NCI-H524 (cell line): ENCODE measurements at places on chromosomes 2 and 18.
A peak's percentile ranks its signal among the peaks of the same experiment; 100 is the strongest.

DNA sequence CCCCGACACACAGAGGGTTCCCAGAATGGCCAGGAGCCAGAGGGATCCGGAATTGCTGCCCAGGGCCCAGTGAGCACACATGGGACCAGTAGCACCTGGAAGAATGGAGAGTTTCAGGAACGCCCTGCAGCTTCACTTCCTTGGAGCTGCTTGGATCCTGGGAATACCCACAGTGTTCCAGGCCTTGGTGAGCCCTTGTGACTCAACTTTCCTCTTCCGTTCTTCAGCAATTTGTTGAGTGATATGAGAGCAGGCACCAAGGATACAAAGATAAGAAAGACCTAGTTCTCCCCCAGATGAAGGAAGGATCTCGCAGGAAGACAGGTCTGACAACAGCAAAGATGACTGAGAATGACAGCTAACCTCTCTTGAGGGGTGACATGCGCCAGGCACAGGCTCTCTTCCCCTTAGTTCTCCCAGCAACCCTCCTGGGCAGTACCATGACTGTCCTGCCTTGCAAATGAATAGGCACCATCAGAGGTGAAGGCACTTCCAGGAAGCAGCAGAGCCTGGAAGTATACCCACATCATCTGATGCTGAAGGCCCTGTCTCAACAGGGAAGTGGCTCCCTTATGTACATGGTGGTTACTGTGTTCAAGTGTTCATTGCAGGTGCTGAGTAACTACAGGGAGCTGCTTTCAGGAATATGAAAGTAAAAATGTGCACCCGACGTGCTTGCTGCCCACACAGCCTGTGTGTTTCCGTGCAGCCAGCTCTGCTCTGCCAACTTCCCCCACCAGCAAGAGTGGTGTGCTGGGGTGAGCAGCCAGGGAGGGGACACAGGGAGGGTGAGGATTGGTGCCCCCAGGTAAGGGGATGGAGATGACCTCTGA lies 116.2 kb downstream of the STPG4 start:
- DNase-seq, result no peak

- no peak for DNase-seq
These were observed 46.8 kb downstream of the GFPT1 start for GRCh38 chr2:69340101-69340775.

DNA sequence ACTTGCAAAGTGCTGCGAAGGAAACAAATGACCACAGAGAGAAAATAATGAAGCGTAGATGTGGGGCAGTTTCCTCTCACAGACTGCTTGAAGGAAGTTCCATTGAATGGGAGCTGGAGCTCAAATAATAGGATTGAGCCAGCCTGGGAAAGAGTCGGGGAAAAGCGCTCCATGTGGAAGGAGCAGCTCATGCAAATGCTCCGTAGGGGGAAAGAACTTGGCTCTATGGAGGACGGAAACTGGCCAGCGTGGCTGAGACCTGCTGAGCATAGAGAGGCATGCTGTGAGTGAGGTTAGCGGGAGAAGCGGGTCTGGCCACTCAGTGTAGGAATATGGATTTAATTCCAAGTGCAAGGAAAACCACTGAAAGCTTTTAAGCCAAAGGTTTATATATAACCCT lies 28.6 kb upstream of the VIT start:
- DNase-seq, result no peak

GRCh38 chr2:7089898-7090510 lies 172.8 kb downstream of the RNF144A start:
- no peak for DNase-seq

GRCh38 chr18:9428862-9429661 lies 46.3 kb upstream of the RALBP1 start:
- DNase-seq, result no peak

- no peak for DNase-seq
These were observed 44.9 kb upstream of the ORC2 start for GRCh38 chr2:201008296-201008829.

GRCh38 chr2:130911996-130912395 lies 75.3 kb downstream of the ARHGEF4 start:
- DNase-seq, result no peak

GRCh38 chr18:1891641-1892040 lies 679.7 kb downstream of the METTL4 start:
- no peak for DNase-seq

DNA sequence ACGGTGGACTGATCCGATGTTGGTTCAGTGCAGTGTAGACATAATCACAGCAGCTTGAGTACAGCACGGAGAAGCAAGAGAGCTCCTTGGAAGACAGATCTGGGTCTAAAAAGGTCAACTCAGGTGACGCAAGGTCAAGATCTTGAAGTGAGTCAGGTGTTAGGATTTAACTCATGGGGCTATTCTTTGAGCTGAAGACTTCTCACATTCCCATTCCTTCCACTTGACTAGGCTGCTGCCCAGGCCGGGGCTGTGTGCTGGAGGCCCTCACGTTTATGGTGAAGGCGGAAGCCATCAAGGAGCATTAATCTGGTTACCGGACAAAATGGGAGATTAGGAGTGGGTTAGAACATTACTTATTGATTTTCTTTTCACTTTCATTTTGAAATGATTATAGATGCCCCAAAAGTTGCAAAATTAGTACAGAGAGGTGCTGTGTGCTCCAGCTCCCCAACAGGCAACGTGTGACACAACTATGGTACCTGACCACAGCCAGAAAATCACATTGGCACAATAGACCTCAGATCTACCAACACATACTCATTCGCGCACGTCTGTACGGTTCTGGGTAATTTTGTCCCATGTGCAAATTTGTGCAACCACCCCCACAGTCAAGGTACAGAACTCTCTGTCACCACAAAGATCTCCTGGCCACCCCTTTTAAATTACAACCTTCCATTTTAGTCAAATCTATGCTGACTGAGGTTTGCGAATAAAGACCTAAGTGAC lies 77.6 kb upstream of the SEC11C start:
- no peak for DNase-seq

- DNase-seq, result no peak
These were observed 58.4 kb downstream of the ITGB1BP1 start for GRCh38 chr2:9364791-9365497.

DNA sequence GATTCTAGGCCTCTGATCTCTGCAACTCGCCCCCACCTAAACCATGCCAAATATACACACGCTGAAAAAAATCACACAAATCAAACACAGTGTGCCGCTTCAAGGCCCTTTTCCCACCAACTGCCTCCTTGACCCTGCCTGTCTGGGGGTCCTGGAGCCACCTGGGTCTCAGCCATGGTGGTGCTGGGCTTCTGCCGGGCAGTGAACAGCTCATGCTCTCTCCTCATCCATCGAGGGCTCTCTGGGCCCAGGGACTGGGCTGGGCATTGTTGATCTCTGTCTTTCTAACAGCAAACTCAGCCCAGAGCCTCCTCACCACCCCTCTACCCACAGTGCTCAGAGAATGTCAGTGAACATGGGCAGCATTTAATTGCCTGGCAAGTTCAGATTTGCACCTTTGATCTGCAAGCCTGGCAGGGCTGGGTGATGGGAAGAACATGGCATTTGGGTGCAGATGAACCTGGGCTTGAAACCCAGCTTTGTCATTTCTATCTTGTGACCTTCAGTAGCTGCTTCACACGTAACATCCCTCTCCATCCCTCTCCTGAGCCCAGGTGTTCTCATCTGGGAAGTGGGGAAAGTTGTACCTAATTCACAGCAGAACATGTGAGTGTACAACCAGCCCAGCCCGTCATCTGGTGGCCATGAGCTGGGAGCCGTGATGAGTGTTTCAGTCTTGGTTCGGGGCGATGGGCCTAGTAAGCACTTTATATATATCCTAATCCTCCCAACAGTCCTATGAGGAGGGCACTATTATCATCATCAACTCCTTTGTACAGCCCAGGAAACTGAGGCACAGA lies 46.1 kb downstream of the SDC1 start:
- DNase-seq, result no peak

DNA sequence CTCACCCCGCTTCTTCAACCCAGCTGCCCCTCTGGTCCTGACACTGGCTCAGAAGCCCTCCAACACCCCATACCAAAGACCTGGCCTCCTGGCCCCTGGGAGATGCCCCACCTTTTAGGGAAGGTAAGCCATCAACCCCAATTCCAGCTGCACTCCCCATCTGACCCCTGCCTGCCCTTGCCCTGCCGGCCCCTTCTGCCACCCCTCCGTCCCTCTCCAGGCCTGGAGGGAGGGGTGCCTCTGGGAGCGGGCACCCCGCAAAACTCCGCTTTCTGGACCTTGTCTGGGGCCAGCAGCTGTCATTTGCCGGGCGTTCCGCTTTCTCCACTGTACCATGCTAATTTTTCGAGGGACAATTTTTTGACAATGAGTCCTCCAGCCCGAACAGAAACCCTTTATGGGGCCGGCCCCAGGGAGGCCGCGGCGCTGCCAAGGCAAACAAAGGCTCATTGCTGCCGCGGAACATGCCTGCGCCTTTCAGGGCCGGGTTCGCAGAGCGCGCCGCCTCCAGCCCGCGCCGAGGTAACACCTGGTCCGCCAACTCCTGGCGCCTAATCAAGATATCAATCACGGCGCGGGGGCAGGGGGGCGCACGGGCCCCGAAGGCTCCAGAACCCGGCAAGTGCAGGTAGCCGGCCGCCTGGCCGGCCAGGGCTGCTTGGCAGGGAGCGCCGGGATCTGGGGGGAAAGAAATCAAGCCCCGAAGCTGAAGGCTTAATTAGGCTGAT lies 96.0 kb downstream of the INHBB start:
- peak; percentile 7 for DNase-seq

DNA sequence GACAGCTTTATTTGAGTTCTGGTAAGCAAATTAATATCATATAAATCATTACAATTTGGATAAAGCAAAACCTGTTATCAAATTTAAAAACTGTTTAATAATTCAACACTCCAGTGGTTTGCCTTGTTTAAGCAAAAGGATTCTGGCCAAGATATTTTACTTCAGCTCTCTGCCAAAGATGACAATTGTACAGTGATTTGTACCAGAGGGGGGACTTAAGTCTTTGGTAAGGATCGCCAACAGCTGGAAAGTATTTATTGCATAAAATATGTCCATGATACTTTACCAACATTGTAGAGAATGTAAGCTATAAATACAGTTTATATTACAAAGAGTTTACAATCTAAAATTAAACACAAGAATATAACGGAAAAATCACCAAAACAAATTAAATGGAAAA lies 13.8 kb downstream of the PREPL start:
- no peak for DNase-seq

DNA sequence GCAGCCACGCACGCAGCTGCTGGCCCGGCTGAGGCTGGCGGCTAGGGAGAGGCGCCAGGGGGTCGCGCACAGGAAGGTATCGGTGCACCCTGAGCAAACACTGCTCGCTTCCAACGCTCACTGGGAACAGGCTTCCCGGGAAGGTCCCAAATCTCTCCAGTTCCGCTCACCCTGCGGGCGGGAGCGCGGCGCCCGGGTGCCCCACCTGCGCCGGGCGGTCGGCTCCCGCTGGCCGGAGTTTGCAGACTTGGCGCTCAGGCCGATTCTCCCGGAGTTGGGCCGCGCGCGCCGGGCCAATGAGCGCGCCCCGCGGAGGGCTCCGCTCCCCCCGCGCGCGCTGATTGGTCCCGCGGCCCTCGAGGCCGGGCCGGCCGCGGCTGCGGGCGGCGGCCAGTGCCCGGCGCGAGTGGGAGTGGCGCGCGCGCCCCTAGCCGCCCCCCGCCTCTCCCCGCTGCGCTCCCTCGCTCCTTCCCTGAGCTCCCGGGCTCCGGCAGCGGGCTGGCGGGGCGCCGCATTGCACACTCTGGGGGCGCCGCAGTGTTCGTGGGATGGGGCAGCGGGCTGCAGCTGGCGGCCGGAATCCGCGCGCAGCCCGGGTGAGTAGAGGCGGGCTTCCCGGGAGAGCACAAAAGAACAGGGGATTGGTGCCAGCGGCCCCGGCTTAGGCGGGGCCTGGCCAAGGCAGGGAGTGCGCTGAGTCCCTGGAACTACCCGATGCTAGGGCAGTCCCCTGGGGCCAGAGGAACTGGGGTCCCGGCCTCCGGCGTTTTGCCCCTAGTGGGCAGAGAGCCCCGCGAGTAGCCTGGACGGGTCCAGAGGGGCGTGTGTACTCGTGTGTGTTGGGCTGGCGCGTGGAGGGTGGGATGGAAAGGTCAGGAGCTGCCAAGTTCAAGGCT lies at the start of gene LYPD6:
Gene LYPD6, plus strand, starts transcription at position 461 of the 896 bp plus-strand sequence. CDS start 107,122 bp downstream, outside the sequence.
- DNase-seq, result peak; percentile 78

- DNase-seq, result no peak
These were observed 284.1 kb downstream of the TRIB2 start for GRCh38 chr2:13000664-13001363.

DNA sequence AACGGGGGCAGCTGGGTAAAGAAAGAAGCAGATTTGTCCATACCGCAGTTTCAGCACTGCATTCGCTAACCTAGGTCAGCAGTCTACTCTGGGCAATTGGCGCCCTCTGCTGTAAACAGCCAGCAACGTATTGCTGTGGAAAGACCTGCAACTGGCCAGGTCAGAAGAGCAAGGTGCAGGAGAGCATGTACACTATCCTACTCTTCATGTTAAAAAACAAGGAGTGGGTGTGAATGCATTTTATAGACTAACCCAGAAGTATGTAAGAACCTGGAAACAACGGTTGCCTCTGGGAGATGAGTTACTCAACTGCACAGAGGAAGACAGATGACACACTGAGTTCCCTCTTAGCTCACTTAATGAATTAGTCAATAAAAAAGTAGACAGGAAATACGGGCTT lies 6.2 kb downstream of the MRPS5 start:
- DNase-seq, result peak; percentile 23

DNA sequence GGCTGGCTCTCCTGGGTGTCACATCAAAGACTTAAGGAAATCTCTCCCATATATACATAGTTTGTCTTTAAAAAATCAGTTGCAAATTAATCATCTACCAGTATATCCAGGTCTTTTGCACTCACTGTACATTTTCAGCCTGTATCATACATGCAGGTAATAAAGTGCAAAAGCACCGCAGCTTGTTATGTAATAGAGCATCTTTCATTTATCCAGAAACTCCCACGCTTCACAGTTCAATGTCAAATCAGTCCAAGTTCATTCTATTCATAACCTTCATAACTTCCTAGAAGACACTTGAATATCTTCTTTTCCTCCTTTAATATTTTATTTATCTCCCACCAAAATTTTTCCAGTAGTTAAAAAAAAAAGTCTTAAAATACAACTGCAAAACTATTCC lies 89.6 kb upstream of the KCTD1 start:
- no peak for DNase-seq

DNA sequence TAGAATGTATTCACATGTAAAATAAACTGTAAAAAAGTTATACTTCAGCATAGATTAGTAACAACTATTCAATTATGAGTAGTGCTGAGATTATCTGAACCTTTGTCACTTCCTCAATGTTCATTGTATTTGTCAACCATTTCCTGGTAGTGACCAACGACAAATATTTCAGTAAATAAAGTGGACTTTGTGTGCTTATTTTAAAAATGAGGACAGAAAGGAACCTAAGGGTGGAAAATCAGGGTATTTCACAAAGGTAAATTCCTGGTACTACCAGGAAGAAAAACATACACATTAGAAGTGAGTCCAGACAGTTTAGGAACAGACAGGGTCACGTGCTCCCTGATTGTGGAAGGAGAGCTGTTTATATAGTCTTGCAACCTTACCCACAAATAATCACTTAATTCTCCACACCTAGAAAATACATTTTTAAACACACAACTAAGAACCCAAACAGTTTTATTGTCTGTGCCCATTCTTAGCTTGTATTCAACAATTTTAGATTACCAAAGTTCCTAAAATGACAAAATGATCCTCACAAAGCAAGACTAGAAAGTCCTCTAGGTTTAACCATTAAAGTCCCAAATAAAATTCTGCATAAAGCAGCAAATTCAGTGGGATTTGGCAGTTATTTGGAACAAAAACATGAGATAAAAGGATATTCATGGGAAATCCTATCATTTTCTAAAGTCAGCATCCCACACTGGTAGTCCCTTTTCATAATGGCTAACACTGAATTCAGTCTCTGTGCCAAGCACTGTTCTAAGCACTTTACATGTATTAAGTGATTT lies 28.2 kb downstream of the PELI1 start:
- no peak for DNase-seq
